GM04503 (cell line): ENCODE measurements at places on chromosomes 5 and 9.
A peak's percentile ranks its signal among the peaks of the same experiment; 100 is the strongest.

DNA sequence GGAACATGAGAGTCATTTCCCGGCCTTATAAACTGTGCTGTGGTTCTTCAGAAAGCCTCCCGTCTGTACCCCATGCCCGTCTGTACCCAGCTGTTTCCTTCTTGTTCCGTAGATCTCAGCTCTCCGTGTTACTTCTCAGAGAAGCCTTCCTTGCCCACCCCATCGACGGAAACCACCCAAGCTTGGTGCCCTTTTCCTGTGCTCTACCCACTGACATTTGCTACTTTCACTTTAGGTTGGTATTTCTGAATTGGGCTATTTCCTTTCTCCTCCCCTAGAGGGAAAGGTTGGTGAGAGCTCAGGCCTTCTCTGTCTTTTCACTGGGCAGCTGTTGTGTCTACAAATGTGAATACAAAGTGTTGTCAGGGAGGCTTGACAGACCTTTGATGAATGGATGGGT is 764.5 kb upstream of the ADAMTS16 start:
- no peak for DNase-seq

DNA sequence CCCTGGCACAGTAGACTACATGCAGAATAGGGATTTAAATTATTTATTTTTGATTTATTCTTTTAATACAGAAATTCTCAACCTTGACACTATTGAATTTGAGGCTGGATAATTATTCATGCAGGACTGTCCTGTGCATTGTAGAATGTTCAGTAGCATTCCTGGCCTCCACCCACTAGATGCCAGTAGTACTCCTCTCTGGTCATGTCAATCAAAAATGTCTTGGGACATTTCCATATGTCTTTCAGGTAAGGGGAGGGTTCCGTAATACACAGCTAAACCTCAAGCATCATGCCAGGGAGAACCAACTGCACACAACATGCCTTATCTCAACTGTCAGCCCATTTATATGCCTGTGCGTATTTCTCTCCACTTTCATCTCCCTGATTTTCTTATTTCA is 231.8 kb downstream of the BRINP1 start:
- no peak for DNase-seq

DNA sequence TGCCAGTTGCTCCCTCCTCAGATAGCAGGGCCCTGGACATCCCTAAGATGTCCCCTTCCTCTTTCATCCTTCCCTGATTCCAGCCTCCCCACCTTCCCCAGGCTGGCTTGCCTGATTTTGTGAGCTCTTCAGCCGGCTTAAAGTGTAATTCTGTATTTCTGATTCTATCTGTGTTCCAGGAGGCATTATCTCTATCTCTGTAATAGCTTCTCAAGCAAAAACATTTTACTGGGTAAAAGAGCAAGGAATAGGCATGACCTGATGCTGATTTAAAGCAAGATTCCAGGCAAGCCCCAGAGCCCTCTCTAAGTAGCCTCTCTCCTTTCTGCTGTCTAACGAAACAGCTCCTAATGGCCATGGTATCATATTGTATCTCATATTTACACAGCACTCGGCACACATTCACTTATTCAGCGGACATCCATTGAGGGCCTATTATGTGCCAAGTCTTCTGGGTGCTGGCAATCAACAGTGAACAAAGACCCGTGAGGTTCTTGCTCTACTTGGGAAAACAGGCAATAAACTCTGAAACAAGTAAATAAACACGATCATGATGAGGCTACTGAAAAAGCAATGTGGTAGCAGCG is 100.9 kb upstream of the MSX2 start:
- no peak for DNase-seq

DNA sequence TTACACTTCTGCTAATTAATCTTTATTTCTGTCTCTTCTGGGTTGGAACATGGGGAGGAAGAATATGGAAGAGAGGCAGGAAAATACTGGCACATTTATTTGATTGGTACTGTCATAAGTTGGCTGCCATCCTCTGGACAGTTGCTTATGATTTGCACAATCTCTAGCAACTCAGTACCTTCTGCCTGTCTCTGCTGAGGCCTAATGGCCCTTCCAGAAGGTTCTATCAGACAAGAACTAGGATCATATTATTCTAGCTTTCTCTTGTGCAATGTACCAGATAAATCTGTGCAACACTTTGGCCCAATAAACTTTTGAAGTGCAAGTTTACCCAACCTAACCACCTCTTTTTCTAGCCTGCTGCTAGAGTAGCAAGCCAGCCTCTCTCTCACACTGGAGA is 335.0 kb downstream of the ARRDC3 start:
- DNase-seq = no peak

DNA sequence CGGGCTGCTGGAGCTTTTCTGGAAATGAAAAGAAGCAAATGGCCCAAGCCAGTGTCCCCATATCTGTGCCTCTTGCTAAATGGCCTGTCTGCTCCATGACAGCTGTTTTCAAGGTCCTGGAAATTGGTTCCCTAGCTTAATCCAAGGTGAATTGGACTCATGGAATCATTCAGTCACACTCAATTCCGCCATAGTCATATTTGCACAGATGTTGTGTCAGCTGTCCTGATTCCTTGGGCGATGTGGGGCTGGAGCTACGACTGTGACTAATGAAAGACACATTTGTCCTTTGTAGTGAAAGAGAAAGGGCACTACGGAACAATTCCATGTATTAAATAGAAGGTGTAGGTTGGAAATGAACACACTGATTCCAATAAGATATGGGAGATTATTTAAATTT is 102.9 kb upstream of the MEGF10 start:
- DNase-seq = no peak

DNA sequence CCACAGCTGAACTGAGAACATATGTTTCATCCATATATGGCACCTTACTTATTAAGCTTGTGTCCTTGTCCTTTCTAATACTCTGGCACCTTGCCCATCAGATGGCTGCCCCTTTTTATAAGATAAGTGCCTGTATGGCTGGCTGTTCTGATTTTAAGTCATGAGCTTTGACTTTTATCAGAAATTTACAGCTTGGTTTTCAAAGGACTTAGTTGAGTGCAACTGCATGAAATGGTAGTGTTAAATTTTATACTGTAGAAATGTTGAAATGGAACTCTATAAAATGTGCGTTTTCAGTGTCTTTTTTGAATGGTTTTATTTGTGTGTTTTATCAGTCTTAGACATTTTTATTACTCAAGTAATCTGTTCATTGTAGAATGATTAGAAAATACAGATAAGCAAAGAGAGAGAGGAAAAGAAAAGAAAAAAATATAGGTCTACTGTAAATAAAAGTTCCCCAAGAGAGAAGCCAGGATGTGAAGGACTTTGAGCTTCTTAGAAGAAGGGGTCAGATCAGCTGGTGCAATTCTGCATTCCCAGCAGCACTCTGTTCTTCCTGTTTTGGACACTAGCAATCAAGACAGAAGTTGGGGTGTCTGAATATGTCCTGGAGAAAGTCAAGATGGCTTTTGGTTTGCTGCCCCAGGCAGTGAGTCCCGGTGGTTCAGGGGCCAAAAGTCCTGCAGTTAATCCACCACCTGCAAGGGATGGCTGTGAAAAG is 38.9 kb downstream of the ARHGAP26 start:
- DNase-seq = no peak

DNA sequence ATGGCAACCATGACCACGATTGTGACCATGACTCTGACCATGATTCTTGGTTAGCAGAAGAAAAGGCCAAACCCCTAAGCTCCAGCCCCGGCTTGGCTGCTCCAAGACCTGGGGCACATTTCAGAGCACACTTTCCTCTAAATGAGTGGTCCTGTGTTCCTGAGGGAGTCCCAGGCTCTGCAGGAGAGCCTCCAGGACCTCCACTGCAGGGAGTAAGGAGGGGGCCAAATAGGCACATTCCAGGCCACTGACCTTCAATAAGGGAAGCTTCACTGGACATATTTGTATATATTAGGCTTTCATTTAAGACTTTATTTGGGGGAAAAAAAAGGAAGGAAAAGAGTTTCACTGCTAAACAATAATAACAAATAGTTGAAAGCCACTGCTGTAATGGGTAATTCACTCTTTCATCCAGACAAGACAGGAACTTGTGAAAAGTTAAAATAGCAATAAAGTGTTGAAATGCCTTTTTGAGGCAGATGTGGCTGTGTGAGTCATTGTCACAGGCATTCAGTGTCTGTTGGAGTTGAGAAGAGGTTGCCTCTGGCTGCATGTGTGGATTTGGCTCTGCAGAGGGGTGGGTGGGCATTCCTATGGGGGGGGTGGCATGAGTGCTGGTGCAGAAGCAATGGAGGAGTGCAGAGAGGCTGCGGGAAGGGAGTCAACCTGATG is 63.9 kb upstream of the TGFBR1 start:
- peak; percentile 73 for DNase-seq

DNA sequence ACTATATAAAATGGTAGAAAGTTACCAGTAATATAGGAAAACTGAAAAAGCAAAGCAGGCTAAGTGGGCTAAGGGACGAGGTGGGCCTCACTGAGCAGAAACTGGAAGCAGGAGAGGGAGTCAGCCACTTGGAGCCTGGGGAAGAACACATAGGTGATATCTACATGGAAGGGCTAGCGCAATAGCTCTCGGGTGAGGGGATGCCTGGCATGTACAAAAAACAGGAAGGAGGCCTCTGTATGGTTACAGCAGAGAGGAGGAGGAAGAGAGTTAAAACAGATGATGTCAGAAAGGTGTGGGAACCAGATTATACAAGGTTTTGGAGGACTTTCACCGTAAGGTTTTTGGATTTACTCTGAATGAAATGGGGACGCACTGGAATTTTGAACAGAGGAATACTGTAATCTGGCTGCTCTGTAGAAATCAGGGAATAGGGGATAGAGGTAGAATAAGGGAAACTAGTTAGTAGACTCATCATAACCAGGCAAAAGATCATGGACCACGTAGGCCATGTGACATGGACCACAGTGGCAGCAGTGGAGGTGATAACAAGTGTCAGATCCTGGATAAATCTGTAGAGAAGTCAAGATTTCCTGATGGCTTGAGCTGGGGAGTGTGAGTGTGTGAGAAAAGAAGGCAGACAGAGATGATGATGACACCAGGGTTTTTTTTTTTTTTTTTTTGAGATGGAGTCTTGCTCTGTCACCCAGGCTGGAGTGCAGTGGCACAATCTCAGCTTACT is 52.5 kb downstream of the FNBP1 start:
- no peak for DNase-seq

DNA sequence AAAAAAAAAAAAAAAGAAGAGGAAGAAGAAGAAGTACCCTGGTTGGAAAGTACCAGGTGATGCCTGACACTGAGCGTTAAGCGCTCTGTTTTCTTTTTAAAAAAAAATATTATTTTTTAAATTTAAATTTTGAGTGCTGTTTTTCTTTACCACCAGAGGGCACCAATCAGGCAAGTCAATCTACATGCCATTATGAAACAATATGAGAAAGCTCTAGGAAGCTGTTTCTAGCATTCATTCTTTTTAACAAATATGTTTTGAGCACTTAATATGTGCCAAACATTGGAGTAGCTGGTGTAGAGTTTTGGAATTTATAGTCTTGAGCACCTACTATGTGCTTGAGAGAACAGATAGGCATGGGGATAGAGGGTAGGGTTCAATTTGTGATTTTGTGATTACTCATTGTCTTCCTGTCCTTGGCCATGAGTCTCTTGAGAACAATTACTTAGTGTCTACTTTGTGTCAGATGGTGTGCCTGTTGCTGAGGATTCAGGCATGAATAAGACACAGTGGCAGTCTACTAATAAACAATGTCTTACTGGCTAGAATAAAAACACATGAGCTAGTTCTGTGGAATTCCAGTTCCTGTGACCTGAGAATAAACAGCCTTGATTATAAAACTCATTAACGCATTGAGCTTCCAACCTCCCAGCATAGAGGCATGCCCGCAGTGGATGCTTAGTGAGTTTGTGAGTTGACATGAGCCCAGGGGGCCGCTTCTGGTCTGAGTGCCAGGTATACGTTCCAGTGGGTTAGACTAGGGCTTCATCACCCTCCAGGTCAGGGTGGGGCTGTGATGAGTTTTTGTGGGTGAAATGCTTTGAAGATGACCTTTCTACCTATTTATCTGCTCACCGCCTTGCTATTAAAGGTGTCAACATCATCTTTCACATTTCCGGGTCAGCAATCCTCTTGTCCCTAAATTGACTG is 3.0 kb upstream of the UBE2R2 start:
- DNase-seq = peak; percentile 78

GRCh38 chr5:60026161-60026560 is 132.6 kb upstream of the PDE4D start:
- peak; percentile 0 for DNase-seq

DNA sequence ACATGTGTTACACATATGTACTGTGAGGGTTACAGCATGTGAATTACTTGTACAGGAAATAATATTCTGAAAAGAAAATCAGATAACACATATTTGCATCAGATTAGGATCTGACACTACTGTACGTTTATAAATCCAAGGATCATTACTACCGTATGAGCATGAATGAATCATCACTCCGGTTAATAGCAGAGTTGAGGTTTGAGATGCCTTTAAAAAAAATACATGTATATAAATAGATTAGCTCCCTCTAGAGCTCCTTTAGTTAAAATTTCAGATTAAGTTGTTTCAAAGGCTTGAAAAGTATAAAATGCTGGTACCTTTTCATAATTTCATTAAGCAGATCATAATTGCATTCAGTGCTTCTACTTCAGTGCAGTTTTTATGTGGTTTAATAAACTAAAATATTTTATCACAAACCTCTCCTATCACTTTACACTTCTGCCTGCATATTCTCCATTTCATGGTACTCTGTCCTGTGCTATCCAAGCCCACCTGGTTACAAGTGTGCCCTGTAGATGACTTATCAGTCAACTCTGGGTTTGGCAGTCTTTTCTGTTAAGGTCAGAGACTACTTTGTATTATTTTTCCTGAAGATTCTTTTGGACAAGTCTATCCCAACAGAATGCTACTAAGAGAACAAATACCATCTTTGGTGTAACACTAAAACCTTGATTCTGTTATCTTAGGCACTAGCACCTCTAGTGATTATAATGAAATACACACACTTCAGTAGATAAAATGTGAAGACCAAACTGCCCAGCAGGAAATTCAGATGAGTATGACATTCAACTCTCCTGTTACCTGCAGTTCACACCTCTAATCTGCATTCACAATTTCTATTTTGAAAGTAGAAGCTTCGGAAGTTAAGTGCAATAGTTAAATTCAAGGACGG is 48.0 kb upstream of the POU5F2 start:
- peak; percentile 27 for DNase-seq

GRCh38 chr5:140221697-140222223 is 46.8 kb downstream of the CYSTM1 start:
- DNase-seq = peak; percentile 58

- DNase-seq = no peak
Measured at GRCh38 chr5:7436521-7436920, 40.6 kb downstream of the ADCY2 start.

DNA sequence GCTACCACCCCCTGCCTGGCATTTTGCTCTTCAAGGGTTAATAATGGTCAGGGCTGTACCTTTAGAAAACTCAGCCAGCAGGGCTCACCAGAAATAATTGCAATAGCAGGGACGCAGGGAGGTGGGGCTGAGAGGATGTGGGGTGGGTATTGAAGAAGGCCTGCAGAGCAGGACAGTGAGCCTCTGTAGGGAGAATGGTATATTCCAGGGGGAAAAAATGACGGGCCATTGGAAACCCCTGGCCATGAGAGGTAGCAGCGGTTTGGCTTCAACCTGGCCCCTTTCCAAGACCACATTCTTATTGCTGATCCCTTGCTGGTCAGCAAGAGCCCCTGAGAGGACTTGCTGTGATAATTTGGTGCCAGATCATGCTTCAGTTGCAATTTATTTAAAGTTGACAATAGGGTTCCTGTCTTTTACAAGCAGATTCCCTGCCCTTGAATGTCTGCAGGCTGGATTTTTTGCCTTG is 36.7 kb upstream of the CTNNA1 start:
- DNase-seq = no peak

- peak; percentile 81 for DNase-seq
Measured at GRCh38 chr9:69376651-69377050, 51.6 kb downstream of the ENTREP1 start.

GRCh38 chr9:68750786-68751185 is 45.7 kb downstream of the PIP5K1B start:
- no peak for DNase-seq
